ENCODE measurements at places on chromosomes 16 and 17.

GRCh38 chr16:81711657-81712319 lies 67.3 kb upstream of the PLCG2 start:
- no peak for DNase-seq

DNA sequence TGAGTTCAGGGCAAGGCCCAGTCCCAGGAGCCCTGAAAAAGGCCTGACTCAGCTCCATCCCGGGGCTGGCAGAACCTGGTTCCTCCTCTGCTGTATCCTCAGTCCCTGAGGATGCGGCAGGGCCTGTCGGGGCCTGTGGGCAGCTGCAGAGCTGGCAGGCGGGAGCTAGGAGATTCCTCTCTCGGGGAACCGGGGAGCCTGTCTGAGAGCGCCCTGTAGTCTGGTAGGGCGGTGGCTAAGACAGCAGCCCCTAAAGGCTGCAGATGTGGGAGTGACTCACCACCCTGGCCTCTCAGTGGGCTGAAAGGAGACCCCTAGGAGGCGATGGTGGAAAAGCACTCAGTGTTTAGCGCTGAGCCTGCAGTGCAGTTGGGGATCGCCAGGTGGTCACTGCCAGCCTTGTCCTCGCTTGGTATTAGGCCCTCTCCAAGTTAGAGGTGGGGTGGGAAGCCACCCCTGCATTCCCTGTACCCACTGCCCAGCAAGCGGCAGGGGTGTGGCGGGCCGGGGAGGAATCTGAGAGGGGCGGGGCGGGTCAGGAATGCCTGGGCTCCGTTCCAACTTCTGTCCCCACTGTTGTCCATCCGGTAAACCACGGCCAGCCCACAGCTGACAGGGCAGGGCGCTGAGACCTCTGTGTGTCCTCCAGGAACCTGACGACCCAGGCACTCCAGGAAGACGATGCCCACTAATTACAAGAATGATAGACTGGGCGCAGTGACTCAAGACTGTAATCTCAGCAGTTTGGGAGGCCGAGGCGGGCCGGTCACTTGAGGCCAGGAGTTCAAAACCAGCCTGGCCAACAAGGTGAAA lies 29.5 kb upstream of the CDH1 start:
- no peak for DNase-seq

DNA sequence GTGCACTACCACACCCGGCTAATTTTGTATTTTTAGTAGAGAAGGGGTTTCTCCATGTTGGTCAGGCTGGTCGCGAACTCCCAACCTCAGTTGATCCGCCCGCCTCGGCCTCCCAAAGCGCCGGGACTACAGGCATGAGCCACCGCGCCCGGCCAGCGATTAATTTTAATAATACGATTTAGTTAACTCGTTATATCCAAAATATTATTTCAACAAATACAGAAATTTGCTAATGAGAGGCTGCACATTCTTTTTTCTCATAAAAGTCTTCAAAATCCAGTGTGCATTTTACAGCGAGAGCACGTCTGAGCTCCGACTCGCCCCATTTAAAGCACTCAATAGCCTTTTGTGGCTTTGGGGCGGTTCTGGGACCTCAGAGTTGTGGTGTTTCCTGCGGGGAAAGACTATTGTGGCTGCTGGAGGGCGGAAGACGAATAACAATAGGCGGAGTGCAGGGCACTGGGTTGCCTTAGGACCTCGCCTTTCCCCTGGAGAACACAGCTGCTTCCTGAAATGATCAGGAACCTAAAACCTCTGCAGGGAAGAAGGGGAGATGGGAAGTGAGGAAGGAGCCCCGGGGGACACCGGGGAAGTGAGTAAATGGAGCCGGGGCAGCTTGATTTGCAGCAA lies 2.9 kb upstream of the ZSCAN10 start:
- no peak for DNase-seq

GRCh38 chr17:48351911-48352332 lies 78.1 kb downstream of the SKAP1 start:
- no peak for DNase-seq

DNA sequence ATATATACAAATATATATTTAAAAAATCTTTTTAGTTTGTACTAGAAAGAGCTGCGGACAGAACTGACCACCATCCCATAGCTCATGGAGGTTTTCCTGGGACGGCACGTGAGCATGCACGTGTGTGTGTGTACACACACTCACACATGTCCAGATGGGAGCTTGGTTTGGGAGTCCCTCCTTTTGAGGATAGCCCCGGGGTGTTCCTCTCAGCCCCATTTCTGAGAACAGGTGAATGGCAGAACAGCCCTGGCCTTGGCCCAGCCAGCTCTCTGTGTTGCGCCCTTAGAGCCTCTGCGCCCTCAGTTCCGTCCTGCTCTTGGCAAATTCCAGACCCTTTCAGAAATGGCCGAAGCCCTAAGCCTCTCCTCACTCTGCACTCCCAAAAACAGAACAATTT lies 70.1 kb downstream of the AMFR start:
- DNase-seq = no peak

- no peak for DNase-seq
These were observed 6.1 kb downstream of the RUNDC3A start for GRCh38 chr17:44314524-44314868.

DNA sequence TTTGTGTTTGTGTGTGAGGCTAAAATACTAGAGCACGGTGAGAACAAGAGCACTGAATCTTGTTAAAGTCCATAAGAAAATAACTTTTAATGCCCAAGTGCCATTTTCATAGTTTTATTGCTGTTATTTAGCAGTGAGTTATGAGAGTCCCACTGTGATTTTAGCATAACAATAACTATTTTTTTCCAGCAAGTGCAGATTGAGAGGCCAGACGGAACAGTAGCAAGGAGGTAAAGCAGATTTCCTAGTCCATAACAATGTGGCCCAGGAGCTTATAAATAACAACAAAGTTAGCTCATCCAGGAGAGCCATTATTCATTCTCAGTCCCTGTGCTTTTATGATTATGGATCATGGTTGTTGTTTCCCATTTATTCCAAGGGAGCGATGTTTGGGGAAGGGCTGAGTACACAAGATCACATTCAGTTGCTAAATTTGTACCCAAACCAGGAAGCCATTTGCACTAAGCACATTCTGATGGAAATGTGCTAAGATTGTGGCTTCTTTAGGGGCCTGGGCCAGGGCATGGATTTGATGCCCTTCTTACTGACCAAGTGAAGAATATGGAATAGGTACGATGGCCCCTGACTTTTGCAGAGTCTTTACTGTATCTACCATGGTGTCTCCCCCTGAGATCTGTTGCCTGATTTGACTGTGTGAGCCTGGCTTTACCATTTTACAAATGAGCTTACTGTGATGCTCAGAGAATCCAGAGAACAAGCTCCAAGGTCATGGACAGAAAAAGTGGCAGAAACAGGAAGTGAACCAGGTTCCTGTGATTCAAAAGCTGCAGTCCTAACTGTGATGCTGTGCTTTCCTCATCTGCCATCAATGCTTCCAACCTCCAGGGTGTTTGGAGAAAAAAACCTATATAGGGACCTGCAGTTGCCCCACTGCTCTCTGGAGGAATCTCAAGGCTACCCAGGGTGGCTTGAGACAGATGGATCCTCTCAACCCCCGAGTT lies 204.7 kb upstream of the HSBP1 start:
- DNase-seq = no peak

GRCh38 chr17:67335245-67335835 lies 31.0 kb downstream of the PSMD12 start:
- DNase-seq = no peak

DNA sequence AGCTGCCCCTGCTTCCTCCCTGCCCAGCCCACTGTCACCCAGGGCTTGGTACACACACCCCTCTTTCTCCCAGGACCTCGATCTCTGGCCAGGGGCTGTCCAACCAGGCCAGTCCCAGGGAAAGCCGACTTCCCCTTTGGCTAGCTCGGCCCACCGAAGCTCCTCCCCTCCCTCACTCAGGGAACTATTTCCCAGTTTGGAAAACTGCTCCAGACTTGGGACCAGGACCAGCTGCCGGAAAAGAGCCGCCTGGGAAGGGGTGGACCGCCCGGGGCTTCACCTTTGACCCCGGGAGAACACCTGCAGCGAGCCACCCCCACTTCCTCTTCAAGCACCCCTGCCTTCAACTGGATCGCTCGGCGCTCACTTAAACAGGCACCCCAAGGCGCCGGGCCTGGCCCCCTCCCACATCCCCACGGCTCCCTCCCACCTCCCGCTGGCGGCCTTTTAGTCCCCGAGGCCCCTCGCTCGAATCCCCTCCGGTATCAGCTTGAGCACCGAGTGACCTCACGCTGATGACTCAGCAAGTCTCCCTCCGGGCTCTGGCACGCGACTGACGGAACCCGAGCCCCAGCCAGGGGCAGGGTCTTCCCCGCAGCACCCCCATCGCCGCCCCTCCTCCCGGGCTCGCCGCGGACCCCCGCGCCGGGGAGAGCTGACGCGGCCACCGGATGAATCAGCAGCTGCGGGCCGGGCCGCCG lies 934 bp downstream of the MAFG start:
- DNase-seq = peak; percentile 53

- DNase-seq = no peak
These were observed 220.7 kb downstream of the ENGASE start for GRCh38 chr17:79295307-79295706.

DNA sequence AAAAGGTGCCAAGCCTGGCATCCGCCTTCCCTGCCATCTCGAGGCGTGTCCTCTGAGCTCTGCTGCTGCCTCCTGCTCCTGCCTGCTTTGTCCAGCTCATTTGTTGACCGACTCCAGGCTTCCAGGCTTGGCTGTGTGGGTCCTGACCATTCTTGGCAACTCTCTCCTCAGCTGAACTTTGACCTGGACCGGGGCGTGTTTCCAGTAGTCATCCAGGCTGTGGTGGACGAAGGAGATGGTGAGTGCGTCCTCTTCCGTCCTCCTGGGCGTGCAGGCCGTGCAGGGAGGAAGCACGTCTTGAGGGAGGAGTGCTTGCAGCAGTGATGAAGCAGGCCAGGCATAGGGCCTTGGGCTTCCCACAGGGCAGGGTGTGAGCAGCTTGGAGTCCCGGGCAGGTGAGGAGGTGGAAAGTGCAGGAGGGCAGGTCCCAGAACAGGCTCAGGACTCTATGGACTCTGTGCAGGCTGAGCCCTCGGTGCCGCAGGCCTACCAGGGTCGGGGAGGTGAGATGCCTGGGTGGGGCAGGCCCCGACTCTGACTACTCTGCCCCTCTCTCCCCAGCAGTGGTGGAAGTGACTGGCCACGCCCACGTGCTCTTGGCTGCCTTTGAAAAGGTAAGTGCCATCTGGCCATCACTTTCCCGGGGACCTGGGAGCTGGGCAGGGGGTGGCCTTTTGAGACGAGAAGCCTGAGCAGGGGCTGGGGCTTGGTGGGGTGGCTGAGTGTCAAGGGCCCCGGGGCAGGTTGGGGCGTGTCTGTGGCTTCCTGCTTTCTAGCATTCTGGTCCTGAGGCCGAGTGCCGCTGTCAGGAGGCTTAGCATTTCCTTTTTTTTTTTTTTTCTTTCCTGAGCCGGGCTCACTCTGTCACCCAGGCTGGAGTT lies 28.6 kb upstream of the NUDT16L1 start:
- no peak for DNase-seq

GRCh38 chr16:51404386-51404785 lies 253.3 kb upstream of the SALL1 start:
- DNase-seq = no peak

- no peak for DNase-seq
These were observed 2.6 kb upstream of the NDE1 start for GRCh38 chr16:15647294-15648014.

GRCh38 chr17:8481089-8481488 lies 45.4 kb downstream of the NDEL1 start:
- no peak for DNase-seq

Data from putamen (tissue), 1 donor.